ENCODE measurements at places on chromosomes 12 and 14. TPM values are rescaled to one million over a fixed set of nuclear protein-coding genes. Genes with fewer than 3 reads are reported as not detected.

DNA sequence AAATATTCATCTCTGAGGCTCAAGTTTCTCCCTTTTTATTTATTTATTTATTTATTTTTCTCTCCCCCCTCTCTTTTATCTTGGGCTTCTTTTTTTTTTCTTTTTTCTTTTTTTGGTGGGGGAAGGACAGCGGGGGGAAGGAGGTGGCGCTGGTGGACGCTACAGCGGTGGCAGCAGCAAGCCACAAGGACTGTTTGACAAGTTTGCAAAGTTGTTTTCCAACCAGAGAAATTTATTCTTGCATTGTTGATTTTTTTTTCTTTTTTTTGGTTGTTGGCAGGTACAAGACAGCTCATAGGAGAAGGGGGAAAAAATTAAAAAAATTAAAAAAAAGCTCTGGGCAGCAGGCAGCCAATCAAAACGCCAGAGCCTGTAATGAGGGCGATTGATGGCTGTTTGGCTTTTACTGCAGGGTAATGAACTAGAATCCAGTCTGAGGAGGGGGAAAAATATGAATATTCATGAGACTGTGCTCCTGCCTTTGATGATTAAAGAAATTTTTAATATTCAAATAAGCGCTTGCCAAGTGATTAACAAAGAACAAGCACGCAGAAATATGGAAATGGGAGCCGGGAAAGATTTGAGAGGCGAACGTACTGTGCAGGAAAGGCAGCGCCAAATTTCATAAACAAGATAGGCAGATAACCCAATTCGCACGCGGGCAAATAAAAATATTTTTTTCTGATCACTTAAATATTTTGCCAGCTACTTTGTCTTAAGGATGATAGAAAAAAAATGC is 36.2 kb downstream of the BCL11B start:
- peak overlapping the region; percentile 96 for H3K27ac ChIP-seq
- peak overlapping the region; percentile 78 for H3K4me3 ChIP-seq
- H3K27me3 ChIP-seq, result no peaks in the 10 kb centered on the region
- peaks cover 79% of the 10 kb centered on the region for H3K36me3 ChIP-seq

Gene LRRC9
- total RNA-seq, result not detected

- no peaks in the 10 kb centered on the region for H3K27me3 ChIP-seq
- H3K27ac ChIP-seq, result no peak overlapping the region
- H3K36me3 ChIP-seq, result no peaks in the 10 kb centered on the region
- H3K4me3 ChIP-seq, result no peak overlapping the region
- DNase-seq, result no peak
Observed at GRCh38 chr12:2111826-2112225, 59.0 kb downstream of the CACNA1C start.

DNA sequence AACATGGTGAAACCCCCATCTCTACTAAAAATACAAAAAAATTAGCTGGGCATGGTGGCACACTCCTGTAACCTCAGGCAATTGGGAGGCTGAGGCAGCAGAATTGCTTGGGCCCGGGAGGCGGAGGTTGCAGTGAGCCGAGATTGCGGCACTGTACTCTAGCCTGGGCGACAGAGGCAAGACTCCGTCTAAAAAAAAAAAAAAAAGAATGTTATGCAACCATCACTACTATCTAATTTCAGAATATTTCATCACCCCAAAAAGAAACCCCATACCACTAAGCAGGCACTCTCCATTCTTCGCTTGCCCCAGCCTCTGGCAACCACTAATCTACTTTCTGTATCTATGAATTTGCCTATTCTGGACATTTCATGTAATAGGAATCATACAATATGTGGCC is 68.8 kb upstream of the AMN start:
- no peak for DNase-seq
- H3K36me3 ChIP-seq, result peaks cover 44% of the 10 kb centered on the region
- peaks cover 31% of the 10 kb centered on the region for H3K4me1 ChIP-seq
- no peak overlapping the region for H3K27ac ChIP-seq
- no peak overlapping the region for H3K4me3 ChIP-seq

Gene INHBC
- not detected for total RNA-seq

Gene CEBPE
- 0.98 TPM for total RNA-seq

DNA sequence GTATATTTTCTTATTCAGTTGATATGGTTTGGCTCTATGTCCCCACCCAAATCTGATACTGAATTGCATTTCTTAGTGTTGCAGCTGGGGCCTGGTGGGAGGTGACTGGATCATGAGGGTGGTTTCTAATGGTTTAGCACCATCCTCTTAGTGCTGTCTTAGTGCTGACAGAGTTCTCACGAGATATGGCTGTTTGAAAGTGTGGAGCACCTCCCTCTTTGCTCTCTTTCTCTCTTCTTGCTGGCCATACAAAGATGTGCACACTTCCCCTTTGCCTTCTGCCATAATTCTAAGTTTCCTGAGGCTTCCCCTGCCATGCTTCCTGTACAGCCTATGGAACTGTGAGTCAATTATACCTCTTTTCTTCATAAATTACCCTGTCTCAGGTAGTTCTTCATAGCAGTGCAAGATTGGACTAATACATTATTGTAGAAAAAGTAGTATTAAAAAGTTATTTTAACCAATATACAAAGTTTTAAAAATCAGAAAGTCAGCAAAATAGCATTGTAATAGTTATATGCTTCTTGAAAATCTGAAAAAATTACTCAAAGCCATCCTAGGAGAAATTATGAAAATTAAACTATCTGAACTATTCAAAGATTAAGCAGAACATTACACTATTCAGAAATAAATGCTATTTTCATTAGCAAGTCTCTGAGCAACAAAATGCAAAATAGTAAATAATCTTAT is 84.1 kb downstream of the PPP1R12A start:
- no peaks in the 10 kb centered on the region for H3K27me3 ChIP-seq
- peaks cover 37% of the 10 kb centered on the region for H3K36me3 ChIP-seq
- no peak overlapping the region for H3K27ac ChIP-seq
- no peak overlapping the region for H3K4me3 ChIP-seq
- DNase-seq, result no peak

Gene KRT77
- not detected for total RNA-seq

DNA sequence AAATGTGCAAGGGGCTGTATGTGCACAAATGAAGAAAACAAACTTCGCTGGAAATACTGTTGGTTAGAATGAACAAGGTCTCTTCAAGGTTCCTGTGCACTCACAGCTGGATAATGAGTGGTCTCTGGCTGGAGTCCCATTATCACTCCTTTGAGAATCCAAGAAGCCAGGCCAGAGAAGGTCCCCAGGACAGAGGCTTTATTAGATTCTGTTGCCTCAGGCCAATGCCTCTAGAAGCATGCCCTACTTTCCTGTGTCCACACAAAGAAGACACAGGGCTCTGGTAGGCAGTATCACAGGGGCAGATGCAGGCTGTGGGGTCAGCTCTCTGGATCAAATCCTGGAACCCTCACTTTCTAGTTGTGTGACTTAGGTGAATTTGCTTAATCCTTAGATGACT is 384.7 kb downstream of the GRIN2B start:
- DNase-seq, result no peak
- H3K27ac ChIP-seq, result no peak overlapping the region
- H3K4me1 ChIP-seq, result peaks cover 11% of the 10 kb centered on the region
- H3K36me3 ChIP-seq, result no peaks in the 10 kb centered on the region
- H3K4me3 ChIP-seq, result no peak overlapping the region

GRCh38 chr12:82434392-82434911 is 76.1 kb downstream of the METTL25 start:
- H3K4me3 ChIP-seq, result no peak overlapping the region
- no peak for DNase-seq
- no peaks in the 10 kb centered on the region for H3K36me3 ChIP-seq

GRCh38 chr12:122874081-122874480 is 21.8 kb downstream of the VPS37B start:
- peak; percentile 34 for DNase-seq
- H3K27me3 ChIP-seq, result peaks cover 5% of the 10 kb centered on the region
- no peak overlapping the region for H3K27ac ChIP-seq
- no peak overlapping the region for H3K4me3 ChIP-seq

DNA sequence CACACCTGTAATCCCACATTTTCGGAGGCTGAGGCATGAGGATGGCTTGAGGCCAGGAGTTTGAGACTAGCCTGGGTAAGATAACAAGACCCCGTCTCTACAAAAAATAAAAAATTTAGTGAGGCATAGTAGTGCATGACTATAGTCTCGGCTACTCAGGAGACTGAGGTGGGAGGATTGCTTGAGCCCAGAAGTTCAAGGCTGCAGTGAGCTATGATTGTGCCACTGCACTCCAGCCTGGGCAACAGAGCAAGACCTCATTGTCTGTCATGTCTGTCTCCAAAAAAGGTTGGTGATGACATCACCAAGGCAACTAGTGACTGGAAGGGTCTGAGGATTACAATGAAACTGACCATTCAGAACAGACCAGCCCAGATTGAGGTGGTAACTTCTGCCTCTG is 83.5 kb upstream of the COCH start:
- no peak for DNase-seq
- no peak overlapping the region for H3K27ac ChIP-seq
- H3K4me1 ChIP-seq, result no peaks in the 10 kb centered on the region
- H3K27me3 ChIP-seq, result peaks cover 36% of the 10 kb centered on the region
- no peaks in the 10 kb centered on the region for H3K36me3 ChIP-seq

Gene GDF11
- 10.4 TPM for total RNA-seq

- no peak overlapping the region for H3K27ac ChIP-seq
- DNase-seq, result no peak
- H3K36me3 ChIP-seq, result no peaks in the 10 kb centered on the region
- peaks cover 2% of the 10 kb centered on the region for H3K4me1 ChIP-seq
- H3K27me3 ChIP-seq, result peaks cover 28% of the 10 kb centered on the region
Observed at GRCh38 chr14:51575349-51576116, 76.2 kb upstream of the FRMD6 start.

Gene LACRT
- total RNA-seq, result not detected

GRCh38 chr12:98532687-98533304 is 17.4 kb downstream of the TMPO start:
- peaks cover 25% of the 10 kb centered on the region for H3K4me1 ChIP-seq
- peak; percentile 40 for DNase-seq
- peaks cover 72% of the 10 kb centered on the region for H3K36me3 ChIP-seq
- peak overlapping the region; percentile 28 for H3K27ac ChIP-seq
- H3K4me3 ChIP-seq, result no peak overlapping the region
- no peaks in the 10 kb centered on the region for H3K27me3 ChIP-seq

GRCh38 chr12:32104572-32105355 is 1.9 kb upstream of the BICD1 start:
- H3K27ac ChIP-seq, result peak overlapping the region; percentile 48
- no peak overlapping the region for H3K4me3 ChIP-seq
- H3K27me3 ChIP-seq, result peaks cover 4% of the 10 kb centered on the region

DNA sequence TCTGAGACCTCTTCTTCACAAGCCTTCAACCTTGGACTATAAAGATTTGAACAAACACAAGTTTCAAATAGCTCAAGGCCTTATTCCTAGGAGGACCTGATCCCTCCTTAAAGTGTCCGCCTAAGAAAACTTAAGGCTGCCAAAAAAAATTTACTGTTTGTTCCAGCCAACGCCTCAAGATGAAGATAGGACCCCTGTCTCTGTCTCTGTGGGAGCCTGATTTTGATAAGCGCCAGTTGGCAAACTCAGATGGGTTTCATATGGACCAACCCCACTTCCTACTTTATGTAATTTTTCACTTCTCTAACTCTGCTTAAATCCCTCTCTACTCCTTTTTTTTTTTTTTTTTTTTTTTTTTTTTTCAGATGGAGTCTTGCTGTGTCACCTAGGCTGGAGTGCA is 11.0 kb downstream of the FKBP3 start:
- no peak overlapping the region for H3K27ac ChIP-seq
- H3K4me3 ChIP-seq, result no peak overlapping the region
- H3K27me3 ChIP-seq, result no peaks in the 10 kb centered on the region
- peaks cover 4% of the 10 kb centered on the region for H3K4me1 ChIP-seq
